K562 (cell line): ENCODE measurements at places on chromosomes 6 and 20.

DNA sequence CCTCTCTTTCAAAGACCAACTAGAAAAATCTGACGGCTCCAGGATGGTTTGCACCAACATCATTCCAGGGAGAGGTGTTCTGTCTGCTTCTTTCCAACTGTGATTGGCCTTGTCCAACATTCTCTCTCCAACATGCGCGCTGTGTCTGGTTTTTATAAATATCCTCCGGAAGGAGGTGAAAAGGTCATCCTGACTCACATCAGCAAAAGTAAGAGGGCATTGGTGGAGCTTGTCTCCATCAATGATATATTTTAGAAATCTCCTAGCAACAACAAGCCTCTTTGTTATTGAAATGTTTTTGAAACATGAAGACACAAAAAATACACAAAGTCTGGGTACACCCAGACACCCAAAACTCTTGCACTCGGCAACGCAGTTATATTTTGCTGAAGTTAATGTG lies 475.3 kb upstream of the JARID2 start:
- DNase-seq: no peak

DNA sequence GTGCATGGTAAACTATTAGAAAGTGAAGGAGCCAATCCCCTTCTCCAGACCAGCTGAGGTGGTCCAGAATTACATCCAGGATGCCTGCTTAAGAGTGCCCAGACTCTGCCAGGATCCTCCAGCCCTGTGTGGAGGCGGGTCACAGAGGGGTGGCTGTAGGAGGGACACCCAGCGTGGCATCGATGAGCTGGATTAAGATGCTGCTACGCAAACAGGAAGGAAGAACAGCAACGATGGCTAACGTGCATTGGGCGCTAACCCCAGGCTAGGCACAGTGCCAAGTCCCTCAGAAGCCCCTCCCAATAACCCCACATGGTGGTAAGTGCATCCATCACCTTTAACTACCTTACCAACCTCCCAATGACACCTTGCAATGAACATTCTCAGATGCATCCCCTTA lies 63.9 kb upstream of the MRPS10 start:
- DNase-seq: no peak

- no peak for DNase-seq
Observed at GRCh38 chr6:43744491-43744890, 25.5 kb upstream of the VEGFA start.

DNA sequence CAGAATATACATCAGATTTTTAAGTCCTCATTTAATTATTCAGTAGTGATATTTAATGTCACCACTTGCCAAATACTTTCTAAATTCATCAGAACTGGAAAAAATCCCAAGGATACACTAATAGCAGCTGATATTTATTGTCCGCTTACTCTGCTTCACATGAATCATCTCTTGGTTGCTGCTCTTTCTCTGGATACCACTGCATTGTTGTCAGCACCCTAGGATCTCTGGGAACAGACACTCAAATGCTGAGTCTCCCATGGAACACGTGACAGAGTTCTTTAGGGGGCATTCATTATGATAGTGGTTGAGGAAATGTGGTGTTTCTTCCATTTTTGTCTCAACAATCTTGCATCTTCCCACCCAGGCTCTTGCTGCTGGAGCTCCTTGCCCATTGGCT lies 318.0 kb downstream of the RFPL4B start:
- DNase-seq: no peak
